Thoracic aorta (tissue), 2 donors: ENCODE measurements at places on chromosomes 12 and 14. TPM values are rescaled to one million over a fixed set of nuclear protein-coding genes. Genes with fewer than 3 reads are reported as not detected.

The GPRC5D gene
- total RNA-seq: not detected

The TARBP2 gene
- 27.7 TPM for total RNA-seq

The PSMD9 gene
- 101 TPM for total RNA-seq

The TCL1A gene
- not detected for total RNA-seq

The ANO2 gene
- 6.7 TPM for total RNA-seq

The ERP27 gene
- 2.4 TPM for total RNA-seq

The LRP1 gene
- 663 TPM for total RNA-seq

The FGD6 gene
- total RNA-seq: 8.4 TPM

The BTG1 gene
- total RNA-seq: 31.7 TPM

The CSRP2 gene
- 75.0 TPM for total RNA-seq

The RASSF8 gene
- total RNA-seq: 47.9 TPM

The GMPR2 gene
- 51.3 TPM for total RNA-seq

The EPYC gene
- not detected for total RNA-seq

The ADAMTS20 gene
- not detected for total RNA-seq

The KRT85 gene
- total RNA-seq: not detected

The HOTAIR gene
- not detected for total RNA-seq

The APOLD1 gene
- total RNA-seq: 38.4 TPM

The MANSC4 gene
- not detected for total RNA-seq

The MGP gene
- 6,234 TPM for total RNA-seq

The CLECL1 gene
- not detected for total RNA-seq

The PRB2 gene
- total RNA-seq: not detected

The SLC6A12 gene
- 1.8 TPM for total RNA-seq

The ADCY6 gene
- total RNA-seq: 109 TPM

The SMAGP gene
- total RNA-seq: 7.8 TPM

The MYH7 gene
- not detected for total RNA-seq

The BCL7A gene
- 12.9 TPM for total RNA-seq

The POTEM gene
- total RNA-seq: not detected
